ENCODE measurements at places on chromosomes 5 and 9.

- no peak for DNase-seq
Observed at GRCh38 chr5:67240065-67240464, 43.5 kb upstream of the CD180 start.

- DNase-seq: no peak
Observed at GRCh38 chr5:88897748-88898147, 14.8 kb upstream of the MEF2C start.

- no peak for DNase-seq
Observed at GRCh38 chr9:2053883-2054845, 39.0 kb downstream of the SMARCA2 start.

- no peak for DNase-seq
Observed at GRCh38 chr9:135473972-135474543, 5.5 kb upstream of the PPP1R26 start.

- DNase-seq: no peak
Observed at GRCh38 chr5:33504570-33504969, 63.8 kb downstream of the TARS1 start.

DNA sequence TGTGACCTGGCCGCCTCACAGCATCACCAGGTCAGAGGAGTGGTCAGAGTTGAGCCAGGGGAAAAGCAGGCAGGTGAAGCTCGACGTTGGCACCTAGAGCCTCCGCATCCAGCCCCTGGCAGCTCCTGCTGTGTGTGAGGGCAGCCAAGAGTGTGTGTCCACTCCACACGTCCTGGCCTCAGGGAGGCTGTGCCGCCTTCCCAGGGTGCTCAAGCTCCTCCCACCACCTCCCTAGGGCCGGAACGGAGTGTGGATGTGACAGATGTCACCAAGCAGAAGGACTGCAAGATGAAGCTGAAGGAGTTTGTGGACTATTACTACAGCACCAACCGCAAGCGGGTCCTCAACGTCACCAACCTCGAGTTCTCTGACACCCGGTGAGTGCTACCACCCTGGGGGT, 72.5 kb downstream of the PHF2 start:
- DNase-seq: no peak

- no peak for DNase-seq
Observed at GRCh38 chr9:127116957-127117356, 5.5 kb downstream of the ANGPTL2 start.

- no peak for DNase-seq
Observed at GRCh38 chr9:86507212-86507630, 153.0 kb upstream of the TUT7 start.

GRCh38 chr5:61549530-61549929, 217.5 kb downstream of the ZSWIM6 start:
- DNase-seq: no peak

DNA sequence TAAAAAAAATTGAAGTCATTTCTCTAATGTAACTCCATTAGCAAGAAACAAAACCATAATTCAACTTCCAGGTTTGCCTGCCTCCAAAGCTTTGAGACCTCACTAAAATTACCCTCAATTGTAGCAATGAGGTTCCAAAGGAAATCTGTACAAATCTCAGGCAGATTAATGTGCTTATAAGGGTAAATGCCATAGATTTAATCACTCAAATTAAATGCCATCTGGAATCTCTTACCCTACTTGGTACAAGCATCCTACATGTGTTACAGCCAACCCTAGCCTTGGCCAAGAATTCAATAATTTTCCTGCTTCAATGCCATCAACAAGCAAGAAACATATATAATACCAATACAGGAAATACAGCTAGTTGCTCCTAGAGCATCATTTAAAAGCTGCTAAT, 452.8 kb downstream of the RAB3C start:
- DNase-seq: no peak

DNA sequence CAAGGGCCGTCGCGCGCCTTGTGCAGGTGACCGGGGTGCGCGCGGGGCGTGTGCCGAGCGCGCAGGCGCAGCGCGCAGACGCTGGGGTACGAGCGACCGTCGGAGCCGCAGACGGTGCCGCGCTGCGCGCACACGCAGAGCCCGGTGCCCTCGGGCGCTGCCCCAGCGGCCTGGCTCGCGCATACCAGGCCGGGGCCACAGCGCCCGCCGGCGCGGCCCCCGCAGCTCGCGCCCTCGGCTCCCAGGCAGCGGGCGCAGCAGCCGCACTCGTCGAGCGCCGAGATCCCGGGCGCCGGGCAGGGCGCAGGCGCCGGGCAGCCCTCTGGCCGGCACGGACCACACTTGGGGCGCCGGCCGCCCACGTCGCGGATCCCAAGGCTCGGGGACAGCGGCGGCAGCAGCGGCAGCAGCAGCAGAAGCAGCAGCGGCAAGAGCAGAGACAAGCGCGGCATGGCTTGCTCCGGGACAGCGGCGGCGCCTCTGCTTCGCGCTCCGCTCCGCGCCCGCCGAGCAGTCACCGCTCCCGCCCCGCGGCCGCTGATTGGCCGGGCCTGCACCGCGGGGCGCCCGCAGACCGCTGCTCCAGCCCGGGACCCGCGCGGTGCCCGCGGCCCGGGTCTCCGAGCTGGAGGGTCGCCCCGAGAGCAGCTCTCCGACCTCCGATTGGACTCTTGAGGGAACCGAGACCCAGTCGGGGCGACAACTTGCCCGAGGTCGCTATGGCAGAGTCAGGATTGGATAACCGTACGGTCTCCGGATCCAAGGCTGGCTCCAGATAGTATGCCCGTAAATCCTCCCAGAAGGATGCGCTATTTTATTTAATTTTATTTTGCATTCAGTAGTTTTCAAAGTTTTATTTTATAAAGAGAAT, at the start of gene IGFBPL1:
Gene IGFBPL1 (minus strand): TSS at position 482 of the 871 bp plus-strand sequence. CDS start 30 bp downstream, at position 452.
- DNase-seq: no peak

DNA sequence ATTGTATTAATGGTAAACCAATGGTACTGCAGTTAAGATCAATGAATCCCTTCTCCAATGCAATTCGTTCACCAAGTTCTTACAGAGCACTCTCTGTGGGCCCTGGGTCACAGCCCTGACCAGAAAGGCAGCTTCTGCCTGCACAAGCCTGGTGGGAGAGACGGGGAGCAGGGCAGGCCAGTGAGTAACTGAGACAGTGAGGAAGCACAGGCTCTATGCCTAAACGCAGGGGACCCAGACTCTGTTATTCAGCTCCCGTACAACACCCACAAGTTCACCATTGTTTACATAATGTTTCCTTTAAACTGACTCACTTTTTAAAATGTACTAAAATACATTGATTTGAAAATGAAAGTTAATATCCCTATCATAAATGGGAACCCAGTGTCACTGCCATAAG, 40.5 kb upstream of the CTSL start:
- DNase-seq: no peak

DNA sequence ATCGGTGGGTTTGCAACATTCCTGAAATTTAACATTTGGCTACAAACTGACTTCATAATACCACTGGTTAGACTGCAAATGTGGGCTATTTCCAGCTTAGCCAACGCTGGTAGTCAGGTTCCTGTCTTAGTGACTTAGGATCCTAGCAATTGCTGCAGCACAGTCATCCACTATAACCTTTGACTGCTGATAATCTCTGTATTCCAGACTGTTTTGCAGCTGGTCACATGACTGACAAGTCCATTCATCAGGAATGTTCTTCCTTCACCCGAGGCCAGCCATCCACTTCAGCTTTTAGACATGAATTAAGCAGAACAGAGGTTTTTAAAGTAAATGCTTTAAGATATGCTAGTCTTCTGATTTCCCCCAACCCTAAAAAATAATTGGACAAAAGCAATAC, 425.9 kb upstream of the MPDZ start:
- no peak for DNase-seq
